Stimulated activated CD4-positive, alpha-beta T cell treated with anti-CD3 and anti-CD28 coated beads, TNF-alpha, amount 100 ng/mL, for 48 hours (primary cell): ENCODE measurements at places on chromosomes 2 and 18.

- no peak for DNase-seq
These were observed 354.6 kb upstream of the SETBP1 start for GRCh38 chr18:44325903-44326635.

- DNase-seq, result no peak
These were observed 13.4 kb downstream of the AOX1 start for GRCh38 chr2:200599206-200599605.

GRCh38 chr2:187382131-187382530, 65.9 kb downstream of the CALCRL start:
- no peak for DNase-seq

GRCh38 chr2:45809205-45809604, 157.7 kb downstream of the PRKCE start:
- no peak for DNase-seq

- DNase-seq, result no peak
These were observed 245.2 kb upstream of the SPHKAP start for GRCh38 chr2:228426502-228427216.

DNA sequence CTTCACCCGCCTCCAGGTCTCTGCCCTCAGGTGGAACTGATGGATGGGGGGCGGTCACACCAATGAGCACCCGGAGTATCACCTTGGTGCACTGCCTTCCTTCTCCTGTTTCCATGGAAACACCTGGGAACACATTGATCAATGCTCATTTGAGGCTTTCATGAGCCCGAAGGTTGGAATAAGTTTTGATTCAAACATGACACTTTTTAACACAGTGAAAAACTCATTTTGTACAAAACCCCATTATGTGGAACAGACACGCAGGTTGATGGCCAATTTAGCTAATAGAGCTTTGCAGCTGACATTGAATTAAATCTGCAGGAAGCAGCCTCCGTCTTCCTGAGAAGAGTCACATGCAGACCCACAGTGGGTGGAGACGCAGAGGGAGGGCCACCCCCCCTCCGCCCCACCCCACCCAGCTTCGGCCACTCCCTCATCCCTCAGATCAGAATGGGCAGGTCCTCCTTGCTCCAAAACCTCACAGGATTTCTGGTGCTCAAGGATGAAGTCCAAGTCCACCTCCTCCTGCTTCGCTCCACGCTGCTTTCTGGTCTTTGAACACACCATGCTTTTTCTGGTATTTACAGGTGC, 96.0 kb upstream of the MYCN start:
- no peak for DNase-seq

DNA sequence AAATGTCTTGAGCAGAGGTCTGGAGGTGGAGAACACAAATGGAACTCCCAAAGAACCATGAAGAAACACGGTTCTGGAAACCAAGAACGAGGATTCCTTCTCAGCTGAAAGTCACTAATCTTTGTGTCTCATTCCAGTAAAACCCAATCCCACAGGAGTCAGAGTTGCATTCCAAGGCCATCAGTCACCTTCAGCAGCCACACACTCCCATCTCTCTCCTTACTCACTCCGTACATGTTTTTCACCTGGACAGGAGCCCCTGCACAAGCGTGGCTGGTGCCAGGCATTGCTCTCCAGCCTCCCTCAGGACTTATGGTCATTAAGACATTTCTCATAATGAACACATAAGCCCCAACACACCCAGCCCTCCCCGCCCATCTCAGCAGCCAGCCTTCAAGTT, 175.4 kb upstream of the SIX2 start:
- no peak for DNase-seq

GRCh38 chr18:6509832-6510231, 95.1 kb upstream of the L3MBTL4 start:
- no peak for DNase-seq

DNA sequence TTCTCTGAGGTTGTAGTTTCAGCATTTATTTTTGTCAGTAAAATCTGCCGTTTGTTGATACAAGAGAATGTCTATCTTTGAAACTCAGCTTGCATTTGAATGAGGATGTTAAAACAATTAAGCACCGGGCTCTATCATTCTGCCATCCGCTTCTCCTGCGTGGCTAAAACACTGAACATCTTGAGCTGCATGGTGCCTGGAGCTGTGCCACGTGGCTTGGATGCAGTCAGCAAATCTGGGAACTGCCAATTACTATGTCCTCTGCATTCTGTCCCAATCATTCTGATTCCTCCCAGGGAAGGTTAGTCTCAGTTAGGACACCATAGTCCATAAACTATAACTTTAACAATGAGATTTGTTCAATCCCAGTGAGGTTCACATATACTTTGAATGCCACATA, 598.4 kb downstream of the FBXO15 start:
- DNase-seq, result no peak

DNA sequence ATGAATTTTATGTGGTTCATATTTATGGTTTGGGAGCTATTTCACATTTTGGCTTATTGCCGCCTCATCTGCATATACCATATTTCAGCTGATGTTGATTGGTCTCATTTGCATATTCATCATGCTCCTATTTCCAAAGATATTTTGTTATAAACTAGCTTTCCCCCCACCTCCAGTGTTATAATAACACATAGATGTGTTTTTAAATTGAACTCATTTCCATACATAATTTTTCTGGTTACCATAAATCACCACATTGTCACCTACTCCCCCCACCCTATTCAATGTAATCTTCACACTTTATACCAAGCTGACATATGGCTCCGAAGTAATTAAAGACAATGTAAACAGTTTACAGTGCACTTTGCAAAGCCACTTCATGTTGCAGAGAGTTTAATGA, 101.2 kb downstream of the FSHR start:
- no peak for DNase-seq
